ENCODE measurements at places on chromosomes 12 and 14.

GRCh38 chr12:129556082-129556481 lies 347.7 kb downstream of the TMEM132D start:
- no peak for DNase-seq

DNA sequence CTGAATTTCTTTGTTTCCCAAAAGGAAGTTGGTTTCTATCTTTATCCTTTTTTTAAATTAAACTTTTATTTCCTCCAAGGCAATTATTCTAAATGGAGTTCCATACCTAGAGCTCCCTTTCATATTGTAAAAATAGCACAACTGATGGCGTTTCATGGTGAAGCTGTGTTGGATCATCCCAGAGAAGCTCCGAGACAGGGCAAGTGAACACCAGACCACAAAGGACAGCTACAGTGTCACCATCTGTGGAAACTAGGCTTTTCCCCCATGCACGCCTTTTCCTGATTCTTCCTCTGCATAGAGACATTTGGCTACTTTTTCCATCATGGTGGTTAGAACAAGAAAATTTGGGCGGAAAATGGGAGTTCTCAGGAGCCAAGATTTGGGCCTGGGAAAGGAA lies 12.7 kb downstream of the TPCN1 start:
- no peak for DNase-seq

DNA sequence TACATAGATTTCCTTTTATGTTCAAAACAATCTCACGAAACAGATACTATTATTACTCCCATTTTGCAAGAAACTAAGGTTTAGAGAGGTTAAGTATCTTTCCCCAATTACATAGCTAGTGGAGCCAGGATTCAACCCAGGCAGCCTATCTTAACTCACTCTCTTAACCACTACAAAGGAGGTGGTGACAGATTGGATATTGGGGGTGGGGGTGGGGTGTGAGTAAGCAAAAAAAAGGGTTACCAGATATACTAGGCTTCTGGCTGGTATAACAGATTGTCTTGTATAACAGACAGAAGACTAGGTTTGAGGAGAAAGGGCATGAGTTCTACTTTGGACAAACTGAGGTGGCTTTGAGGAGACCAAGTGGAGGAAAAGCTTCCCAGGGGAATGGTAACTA lies 2.1 kb downstream of the GMFB start:
- DNase-seq = no peak

- no peak for DNase-seq
Observed at GRCh38 chr12:71904629-71905028, 34.0 kb upstream of the TPH2 start.

- peak; percentile 77 for DNase-seq
Observed at GRCh38 chr12:1533205-1533601, 61.2 kb downstream of the FBXL14 start.

DNA sequence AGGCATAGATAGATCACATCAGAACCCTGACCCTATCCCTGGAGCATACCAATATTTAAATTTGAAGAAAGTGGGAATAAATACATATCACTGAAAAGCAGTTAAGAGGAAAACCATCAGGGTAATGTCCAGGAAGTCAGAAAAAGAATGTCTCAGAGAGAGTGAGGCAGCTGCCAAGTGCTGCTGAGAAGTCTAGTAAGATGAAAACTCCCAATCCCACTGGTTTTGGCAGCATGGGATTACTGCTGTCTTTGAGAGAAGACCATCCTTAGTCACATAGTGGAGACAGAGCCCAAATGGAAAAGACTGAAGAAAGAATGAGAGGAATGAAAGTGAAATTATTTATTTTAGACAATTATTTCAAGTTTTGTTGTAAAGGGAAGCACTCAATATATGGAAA lies 11.5 kb upstream of the TSPAN8 start:
- no peak for DNase-seq

- no peak for DNase-seq
Observed at GRCh38 chr14:36723530-36723929, 61.9 kb downstream of the PAX9 start.

- DNase-seq = no peak
Observed at GRCh38 chr12:129844662-129845220, 59.1 kb downstream of the TMEM132D start.

GRCh38 chr12:2043054-2043453 lies 9.7 kb upstream of the CACNA1C start:
- no peak for DNase-seq

GRCh38 chr14:52338051-52338681 lies 24.1 kb downstream of the PTGER2 start:
- DNase-seq = peak; percentile 76

DNA sequence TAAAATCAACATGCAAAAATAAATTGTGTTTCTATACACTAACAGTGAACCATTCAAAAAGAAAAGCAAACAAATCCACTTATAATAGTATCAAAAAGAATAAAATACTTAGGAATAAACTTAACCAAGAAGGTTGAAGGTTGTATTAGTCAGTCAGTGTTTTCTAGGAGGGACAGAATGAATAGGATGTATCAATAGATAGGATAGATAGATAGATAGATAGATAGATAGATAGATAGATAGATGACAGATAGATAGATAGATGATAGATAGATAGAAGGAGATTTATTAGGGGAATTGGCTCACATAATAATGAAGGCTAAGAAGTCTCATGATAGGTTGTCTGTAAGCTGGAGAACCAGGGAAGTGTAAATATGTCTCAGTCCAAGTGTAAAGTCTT lies 37.2 kb upstream of the MON2 start:
- DNase-seq = no peak

- DNase-seq = no peak
Observed at GRCh38 chr12:58225203-58225877, 284.0 kb downstream of the ATP23 start.

DNA sequence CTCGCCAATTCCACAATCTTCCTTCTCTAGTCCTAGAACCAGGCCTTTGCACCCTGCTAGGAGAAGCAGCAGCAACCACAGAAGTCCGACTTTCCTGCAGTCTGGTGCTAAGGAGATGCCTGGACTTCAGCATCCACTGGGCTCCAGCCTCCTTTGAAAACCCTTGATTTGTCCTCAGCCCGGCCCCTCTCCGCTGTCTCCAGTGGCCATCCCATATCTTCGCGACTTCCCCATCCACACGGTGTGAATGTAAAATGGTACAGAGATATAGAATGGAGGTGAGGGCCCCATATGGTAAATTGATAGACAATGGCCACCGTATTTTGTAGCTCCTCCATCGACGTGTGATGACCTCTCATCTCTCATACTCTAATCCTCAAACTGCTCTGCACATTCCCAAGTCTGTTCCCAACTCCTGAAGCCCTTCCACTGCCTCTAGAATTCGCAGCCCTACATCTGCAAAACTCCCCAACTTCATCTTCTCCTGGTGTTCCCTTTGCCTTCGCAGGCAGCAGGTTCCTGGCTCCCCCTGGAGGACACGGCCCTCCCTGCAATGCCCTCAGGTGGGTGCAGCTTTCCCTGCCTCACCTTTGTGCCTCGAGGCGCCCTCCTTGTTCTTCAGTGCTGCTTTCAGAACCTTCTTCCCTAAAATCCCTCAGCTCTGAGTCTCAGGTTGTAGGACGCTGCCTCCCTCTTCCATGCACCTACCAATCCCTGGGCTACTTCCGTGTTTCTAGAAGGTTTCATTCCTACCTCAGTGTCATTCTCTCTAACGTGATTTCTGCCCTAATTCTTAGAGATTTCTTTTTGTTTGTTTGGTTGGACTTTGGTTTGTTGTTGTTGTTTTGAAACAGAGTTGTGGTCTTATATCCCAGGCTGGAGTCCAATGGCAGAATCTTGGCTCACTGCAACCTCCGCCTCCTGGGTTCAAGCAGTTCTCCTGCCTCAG lies 36.7 kb downstream of the TMBIM6 start:
- peak; percentile 63 for DNase-seq

DNA sequence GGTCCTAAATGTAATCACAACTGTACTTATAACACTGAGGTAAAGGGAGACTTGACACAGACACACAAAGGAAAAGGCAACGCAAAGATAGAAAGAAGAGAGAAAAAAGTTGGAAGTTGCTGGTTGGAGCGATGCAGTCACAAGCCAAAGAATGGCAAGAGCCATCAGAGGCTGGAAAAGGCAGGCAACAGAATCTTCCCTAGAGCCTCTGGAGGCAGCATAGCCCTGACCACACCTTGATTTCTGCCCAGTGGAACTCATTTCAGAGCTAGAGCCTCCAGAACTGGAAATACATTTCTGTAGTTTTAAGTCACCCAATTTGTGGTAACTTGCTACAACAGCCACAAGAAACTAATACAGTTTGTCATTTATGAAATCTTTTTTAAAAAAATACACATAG lies 89.2 kb downstream of the PUS7L start:
- DNase-seq = no peak

GRCh38 chr12:28988325-28988704 lies 160.8 kb upstream of the FAR2 start:
- DNase-seq = no peak

GRCh38 chr12:116880817-116881324 lies 370 bp downstream of the HRK start:
- DNase-seq = peak; percentile 61

DNA sequence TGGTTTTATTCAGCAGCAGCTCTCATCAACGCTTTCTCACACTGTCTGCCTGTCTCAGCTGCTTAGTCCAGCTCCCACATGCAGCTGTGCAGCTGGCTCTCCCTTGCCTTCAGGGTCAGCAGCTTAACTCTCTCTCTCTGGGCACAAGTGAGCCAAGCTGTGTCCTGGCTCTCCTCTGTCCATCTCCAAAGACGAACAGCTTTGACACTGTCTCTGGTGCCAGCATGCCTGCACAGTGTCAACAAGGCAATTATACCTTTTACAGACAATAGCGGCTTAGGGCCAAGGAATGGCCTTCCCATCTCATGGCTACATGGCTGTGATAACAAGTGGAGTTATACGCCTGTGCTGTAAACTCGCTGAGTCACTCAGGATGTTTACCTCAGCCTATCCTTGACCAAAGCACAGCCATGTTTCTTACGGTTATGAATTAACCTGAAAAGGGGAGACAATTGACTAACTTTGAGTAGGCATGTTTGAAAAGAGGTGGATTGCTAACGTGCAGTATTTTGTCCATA lies 38.4 kb upstream of the MANSC4 start:
- DNase-seq = peak; percentile 28

DNA sequence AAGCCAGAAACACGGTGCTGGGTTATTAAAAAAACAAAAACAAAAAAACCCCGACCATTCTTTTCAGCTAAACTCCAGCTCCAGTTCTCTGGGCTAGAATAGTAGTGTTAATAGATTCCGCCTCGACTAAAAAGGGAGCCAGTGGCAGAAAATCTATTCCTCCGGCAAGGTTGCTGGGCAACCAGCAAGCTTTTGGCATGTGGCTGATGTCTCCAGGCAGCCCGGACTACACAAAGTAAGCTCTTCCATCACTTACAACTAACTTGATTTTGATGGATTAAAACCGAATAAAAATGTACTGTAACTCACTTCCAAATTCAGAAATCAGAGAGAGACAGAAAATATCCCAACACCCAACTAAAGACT lies 126.4 kb upstream of the FOXN3 start:
- DNase-seq = no peak

- no peak for DNase-seq
Observed at GRCh38 chr14:94906991-94907587, 137.2 kb upstream of the GSC start.

GRCh38 chr14:63078569-63078968 lies 33.3 kb upstream of the KCNH5 start:
- DNase-seq = no peak

DNA sequence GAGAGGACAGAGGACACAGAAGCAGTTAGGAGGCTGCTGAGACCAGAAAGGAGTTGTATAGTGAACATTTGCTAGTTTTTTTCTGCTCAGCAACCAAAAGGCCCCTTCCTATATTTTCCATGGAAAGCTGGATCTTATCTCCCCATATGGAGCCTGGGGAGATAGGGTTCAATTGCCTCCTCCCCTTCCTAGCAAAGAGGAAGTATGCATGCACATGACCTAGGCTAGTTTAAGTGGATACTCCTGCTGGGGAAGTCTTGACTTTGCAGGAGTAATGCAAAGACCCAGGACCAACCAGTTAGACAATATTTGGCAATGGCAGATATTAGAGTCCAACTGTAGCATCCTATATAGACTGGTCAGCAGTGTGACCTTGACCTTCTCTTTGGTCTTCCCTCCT lies 15.1 kb downstream of the CHD8 start:
- DNase-seq = no peak

- DNase-seq = no peak
Observed at GRCh38 chr12:79358716-79359300, 332.0 kb downstream of the PAWR start.

DNA sequence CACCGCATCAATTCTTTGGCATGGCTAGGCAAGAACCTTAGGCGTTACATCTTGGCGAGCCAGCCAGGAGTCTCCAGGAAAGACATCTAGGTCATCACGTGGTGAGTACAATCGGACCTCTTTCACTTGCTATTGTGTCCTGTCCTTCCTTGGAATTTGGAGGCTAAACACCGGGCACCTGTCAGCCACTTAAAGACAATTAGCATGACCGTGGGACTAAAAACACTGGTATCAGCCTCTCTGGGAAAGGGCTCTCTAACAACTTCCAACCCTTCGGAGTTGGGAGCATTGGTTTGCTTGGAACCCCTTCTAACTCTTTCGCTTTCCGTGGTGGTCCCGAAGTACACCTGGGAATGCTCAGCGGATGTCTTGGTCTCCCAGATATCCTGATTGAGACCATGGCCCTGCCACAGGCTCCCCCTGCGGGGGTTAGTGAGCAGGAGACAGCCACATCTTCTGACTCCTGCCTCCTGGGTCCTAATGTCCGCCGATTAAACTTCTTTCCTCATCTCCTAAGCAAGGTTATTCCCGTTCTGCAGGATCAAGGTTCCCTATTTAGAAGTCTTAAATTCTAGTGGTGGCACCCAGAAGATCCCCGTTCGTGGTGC lies 971.7 kb downstream of the FSCB start:
- no peak for DNase-seq

GRCh38 chr12:27271206-27271605 lies 27.1 kb downstream of the STK38L start:
- DNase-seq = no peak

- DNase-seq = no peak
Observed at GRCh38 chr14:23296012-23296777, 6.5 kb downstream of the PPP1R3E start.

GRCh38 chr12:58671196-58671595 lies 249.1 kb downstream of the LRIG3 start:
- no peak for DNase-seq

GRCh38 chr12:14678547-14679150 lies 17.8 kb downstream of the GUCY2C start:
- DNase-seq = no peak

- DNase-seq = no peak
Observed at GRCh38 chr14:105294142-105294597, 6.6 kb downstream of the BRF1 start.

- no peak for DNase-seq
Observed at GRCh38 chr14:99573000-99573330, 31.0 kb downstream of the CCDC85C start.

GRCh38 chr12:41277100-41277945 lies 89.2 kb downstream of the PDZRN4 start:
- peak; percentile 57 for DNase-seq

- DNase-seq = peak; percentile 76
Observed at GRCh38 chr12:94614288-94614721, 36.1 kb downstream of the TMCC3 start.

DNA sequence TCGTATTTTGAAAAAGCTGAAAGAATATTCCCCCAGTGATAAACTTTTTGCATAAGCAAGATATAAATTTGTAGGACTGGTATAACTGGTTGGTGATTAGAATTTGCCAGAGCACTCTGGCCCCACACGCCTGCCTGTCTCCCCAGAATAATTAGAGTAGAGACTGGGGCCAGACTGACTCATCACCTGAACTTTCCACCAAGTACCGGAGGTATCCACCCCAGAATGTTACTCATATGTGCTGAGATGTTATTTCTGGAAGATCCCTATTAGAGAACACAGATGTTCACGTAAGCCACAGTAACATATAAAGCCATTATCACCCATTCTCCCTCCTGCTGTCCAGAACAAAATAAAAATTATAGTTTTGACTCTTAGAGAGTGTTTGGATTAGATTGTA lies 49.5 kb upstream of the PIWIL1 start:
- no peak for DNase-seq

Data from ELR (cell line).